Activated gamma-delta T cell treated with Interleukin-2 at 50 U/mL for 16 hours (primary cell): ENCODE measurements at places on chromosomes 4 and X.

DNA sequence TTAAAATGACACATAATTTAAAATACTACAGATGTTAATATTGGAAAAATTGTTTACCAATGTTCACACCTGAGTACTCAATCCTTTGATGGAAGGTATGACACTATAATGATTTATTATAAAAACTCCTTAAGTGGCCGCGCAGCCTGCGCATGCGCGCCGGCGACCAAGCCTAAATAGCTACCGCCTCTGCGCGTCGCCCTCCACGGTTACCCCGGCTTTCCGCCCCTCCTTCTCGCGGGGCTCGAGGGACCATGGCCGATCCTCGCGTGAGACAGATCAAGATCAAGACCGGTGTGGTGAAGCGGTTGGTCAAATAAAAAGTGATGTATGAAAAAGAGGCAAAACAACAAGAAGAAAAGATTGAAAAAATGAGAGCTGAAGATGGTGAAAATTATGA lies 170.2 kb downstream of the DMD start:
- DNase-seq, result no peak

GRCh38 chr4:153115322-153116290 lies 88.6 kb upstream of the TRIM2 start:
- peak; percentile 62 for DNase-seq

DNA sequence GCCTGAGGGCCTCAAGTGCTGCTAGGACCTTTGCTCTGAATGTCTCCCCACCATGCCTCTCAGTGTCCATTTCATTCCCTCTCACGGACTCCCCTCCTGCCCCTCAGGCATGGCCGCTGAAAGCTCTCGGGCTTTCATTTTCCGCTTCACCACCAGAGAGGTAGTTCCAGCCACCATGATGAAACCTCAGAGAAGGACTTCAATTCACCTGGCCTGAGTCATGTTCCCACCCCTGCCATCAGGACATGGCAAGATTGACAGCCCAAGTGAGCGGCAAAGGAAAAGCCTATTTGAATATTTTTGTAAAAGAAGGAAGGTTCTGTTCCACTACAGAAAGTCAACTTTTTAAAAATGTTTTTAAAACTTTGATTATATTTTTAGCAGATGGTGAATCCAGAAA lies 249.3 kb upstream of the GALNT7 start:
- DNase-seq, result no peak

DNA sequence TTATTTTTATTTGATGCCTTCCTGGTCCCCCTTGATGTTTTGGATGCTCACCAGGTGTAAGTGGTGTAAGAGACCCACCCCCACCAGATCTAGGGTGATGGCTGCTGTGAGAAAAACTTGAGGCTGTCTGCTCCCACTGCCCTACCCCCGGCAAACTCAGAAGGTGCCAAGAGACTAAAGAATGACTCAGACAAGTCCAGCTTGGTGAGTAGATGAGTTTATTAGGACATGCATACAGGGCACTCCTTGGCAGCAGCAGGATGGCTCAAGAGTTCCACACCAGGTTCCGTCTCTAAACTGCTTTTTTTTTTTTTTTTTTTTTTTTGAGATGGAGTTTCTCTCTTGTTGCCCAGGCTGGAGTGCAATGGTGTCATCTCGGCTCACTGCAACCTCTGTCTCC lies 84.0 kb upstream of the HPF1 start:
- no peak for DNase-seq

- peak; percentile 19 for DNase-seq
Observed at GRCh38 chr4:164731827-164732474, 22.0 kb upstream of the SMIM31 start.
